ENCODE measurements at places on chromosomes 1 and 21.

- DNase-seq = peak; percentile 13
Measured at GRCh38 chr1:213014642-213015041, 1.0 kb downstream of the ANGEL2 start.

GRCh38 chr1:18176619-18177018 is 69.0 kb downstream of the IGSF21 start:
- no peak for DNase-seq

- DNase-seq = no peak
Measured at GRCh38 chr1:170699696-170700095, 35.8 kb downstream of the PRRX1 start.

- no peak for DNase-seq
Measured at GRCh38 chr1:170640581-170640980, 23.4 kb upstream of the PRRX1 start.

DNA sequence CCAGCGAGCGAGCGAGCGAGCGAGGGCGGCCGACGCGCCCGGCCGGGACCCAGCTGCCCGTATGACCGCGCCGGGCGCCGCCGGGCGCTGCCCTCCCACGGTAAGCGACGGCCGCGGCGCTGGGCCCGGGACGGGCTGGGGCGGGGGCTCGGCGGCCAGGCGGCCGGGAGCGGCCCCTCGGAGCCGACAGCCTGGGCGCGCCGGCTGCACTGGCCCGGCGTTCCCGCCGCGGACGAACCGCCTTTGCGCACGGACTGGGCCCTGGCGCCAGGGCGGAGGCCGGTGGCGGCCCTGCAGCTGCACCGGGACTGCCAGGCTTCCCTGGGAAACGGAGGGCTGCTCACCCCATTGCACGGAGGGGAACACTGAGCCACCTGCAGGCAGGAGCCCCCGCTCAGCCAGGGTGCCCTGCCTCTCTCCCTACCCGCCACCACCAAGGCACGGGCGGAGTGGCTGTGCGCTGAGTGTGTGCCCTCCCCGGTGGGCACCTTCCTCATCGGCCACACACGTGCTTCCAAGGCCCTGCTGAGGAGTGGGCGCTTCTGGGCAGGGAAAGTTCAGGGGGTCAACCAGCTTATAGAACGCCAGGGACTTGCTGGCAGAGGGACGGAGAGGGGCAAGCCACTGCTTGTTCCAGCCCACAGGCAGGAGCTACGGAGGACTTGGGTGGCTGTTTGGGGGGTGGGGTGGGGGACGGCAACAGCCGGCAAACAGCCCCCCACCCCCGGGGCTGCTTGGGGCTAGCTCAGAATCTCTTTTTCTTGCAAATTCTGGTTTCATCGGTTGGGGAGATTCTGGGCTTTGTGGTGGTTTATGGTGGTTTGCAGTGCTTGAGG is 532 bp downstream of the CSF1 start:
- DNase-seq = no peak

GRCh38 chr1:108884968-108885367 is 8.2 kb downstream of the GPSM2 start:
- DNase-seq = no peak

DNA sequence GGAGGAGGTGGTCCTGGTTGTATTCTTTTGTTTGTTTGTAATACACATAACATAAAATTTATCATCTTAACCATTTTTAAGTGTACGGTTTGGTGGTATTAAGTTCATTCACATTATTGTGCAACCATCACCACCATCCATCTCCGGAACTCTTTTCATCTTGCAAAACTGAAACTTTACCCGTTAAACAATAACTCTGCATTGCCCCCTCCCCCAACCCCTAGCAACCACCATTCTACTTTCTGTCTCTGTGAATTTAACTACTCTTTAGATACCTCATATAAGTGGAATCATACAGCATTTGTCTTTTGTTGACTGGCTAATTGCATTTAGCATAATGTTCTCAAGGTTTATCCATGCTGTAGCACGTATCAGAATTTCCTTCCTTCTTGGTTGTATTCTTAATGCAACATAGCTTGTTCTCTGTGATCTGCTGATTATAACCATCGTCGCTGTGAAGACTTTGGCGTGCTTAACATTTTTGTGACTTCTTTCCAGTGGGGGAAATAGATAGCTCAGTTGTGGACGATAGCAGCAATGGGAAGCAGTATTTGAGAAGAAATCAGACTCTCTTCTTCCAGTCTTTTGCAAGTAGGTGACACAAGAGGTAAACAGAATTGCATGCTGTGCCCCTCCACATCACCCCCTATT is 117.5 kb upstream of the HOOK1 start:
- no peak for DNase-seq

- DNase-seq = no peak
Measured at GRCh38 chr1:117198097-117198496, 12.6 kb downstream of the VTCN1 start.

DNA sequence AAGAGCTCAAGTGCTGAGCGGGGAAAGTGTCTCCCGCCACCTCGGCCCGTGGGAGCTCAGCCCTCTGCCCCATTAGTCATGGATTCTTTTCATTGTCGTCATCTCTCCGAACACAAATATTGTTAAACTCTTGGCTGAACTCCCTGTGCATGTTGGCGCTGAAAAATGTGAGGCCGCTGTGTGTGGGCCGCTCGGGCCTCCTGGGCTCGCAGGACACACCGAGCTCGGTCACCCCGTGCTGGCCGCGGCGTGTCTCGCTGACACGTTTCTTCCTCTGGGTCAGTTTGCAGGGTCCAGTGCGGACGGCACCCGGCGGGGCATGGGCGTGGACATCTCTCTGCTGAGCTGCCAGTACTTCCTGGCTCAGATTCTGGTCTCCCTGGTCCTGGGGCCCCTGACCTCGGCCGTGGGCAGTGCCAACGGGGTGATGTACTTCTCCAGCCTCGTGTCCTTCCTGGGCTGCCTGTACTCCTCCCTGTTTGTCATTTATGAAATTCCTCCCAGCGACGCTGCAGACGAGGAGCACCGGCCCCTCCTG is 25.6 kb downstream of the SLC45A1 start:
- DNase-seq = no peak

DNA sequence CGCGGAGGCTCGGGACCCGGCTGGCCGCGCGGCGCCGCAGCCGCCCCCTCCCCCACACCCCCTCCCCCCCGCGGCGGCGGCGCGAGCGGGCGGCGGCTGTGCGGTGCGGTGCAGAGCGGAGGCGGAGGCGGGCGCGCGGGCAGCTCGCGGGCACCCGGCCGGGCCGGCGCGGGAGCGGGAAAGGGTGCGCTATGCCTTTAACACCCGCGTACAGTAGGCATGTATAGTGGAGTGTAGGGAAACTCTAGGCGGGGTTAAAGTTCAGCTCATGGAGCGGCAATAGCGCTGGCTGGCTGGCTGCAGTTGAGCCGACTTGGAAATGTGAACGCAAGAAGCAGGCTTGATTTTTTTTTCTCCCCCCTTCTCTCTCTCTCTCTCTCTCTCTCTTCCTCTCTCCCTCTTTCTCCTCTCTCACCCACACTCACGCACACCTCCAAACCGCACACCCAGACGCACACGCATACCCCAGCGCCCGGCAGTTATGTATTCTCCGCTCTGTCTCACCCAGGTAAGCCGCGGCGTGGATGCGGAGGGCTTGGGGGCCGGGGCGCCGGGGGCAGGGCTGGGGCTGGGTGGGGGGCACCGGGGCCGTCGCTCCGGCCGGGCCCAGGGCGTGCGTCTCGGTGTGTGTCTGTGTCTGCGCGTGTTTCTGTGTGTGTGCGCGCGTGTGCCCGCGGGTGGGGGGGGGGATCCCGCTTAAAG is at the start of gene NFIA:
TSS of gene NFIA (plus strand) at position 251 of the 702 bp plus-strand sequence.
- peak; percentile 81 for DNase-seq
